ENCODE measurements at places on chromosomes 7 and 10.
A peak's percentile ranks its signal among the peaks of the same experiment; 100 is the strongest.

DNA sequence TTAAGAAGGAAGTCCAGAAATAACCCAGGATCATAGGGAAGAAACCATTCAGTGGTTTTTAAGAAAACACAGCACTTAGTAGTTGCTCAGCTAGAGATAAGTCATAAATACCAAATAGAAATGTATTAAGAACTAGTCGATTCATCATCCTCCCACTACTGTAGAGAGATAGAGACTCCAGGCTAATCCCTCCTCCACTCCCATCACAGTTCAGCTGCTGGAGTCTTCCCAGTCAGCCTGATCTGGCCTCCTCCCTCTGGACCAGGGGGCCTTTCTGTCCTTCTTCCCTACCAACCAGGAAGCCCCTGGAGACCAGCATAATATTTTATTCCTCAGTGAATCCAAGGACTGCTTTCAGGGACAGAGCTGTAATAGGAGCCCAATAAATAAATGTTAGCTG, 294.1 kb upstream of the YAE1 start:
- no peak for DNase-seq

GRCh38 chr10:72954230-72954595, 393 bp downstream of the PLA2G12B start:
- no peak for DNase-seq

- no peak for DNase-seq
Observed at GRCh38 chr10:87915406-87915805, 52.0 kb downstream of the PTEN start.

GRCh38 chr10:24894728-24895127, 57.7 kb downstream of the PRTFDC1 start:
- DNase-seq = no peak

DNA sequence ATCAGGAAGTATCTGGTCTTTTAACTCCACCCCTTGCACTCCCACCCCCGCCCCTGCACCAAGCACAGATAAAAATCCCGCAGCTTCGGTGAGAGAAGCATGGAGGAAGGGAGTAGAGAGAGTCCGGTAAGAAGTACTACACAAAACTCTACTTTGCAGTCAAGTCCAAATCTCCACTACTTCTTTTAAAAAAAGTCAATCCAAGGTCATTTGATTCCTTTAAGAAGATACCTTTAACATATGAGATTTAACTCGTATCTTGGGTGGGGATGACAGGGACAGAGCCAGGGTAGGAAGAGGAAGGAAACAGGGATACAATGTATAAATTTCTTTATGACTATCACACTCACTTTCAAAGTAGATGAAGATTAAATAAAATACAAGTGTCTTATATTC, 132.1 kb downstream of the NRBF2 start:
- DNase-seq = peak; percentile 14

DNA sequence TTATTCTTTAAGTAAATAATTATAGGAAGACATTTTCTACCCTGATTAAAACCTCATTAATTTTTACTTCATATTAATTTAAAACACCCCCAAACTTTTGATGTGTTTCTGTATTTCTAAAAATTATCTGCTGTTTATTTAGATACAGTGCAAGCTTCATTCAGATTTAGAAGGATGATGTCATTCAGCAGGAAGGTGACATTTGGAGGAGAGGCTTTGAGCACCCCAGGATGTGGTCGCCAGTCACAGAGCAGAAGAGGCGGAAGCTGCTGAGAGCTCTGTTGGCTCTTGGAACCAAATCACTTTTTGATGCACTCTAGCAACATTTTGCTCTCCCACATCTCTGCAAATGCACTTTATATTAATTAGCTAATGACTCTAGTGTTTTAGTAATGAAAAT, 233.9 kb upstream of the CACNA2D1 start:
- peak; percentile 40 for DNase-seq

GRCh38 chr7:151838861-151839381, 38.0 kb downstream of the PRKAG2 start:
- DNase-seq = no peak

GRCh38 chr7:100562195-100563099, 11.3 kb downstream of the SAP25 start:
- no peak for DNase-seq

- no peak for DNase-seq
Observed at GRCh38 chr7:108770981-108771745, 201.5 kb downstream of the DNAJB9 start.

DNA sequence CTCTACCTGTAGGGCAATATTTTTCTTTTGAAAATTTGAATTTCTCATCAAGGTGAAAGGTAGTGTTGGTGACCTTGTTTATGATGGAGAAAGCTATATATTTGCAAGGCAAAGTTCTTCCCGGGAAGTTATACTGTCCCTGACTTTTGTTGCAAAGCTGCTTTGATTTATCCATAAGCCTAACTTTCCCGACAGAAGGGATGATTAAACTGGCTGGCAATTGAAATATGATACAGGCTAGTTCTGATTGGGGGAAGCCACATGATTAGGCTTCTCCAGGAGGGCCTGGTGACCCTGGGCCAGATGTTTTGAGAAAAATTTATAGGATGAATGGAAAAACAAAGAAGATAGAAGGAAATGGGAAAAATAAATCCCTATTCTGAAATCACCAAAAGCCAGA, 215.5 kb downstream of the ACTR3B start:
- DNase-seq = no peak

DNA sequence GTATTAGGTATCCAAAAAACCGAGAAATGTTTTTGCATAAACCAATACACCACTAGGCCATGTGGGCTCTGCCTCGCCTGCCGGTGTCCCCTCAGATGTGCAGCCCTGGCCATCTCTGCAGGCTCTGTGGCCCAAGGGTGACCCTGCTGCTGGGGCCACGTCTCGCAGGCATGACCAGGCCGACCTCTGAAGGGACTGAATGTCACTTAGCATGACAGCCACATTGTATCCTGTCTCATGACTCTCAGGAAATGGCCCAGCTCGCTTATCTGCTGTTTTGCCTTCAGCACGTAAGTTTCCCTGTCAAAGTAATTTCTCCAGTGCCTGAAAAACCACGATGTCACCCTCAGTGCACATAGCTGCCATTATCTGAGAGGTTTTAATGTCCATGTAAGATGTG, 49.5 kb upstream of the ZNF32 start:
- DNase-seq = no peak

DNA sequence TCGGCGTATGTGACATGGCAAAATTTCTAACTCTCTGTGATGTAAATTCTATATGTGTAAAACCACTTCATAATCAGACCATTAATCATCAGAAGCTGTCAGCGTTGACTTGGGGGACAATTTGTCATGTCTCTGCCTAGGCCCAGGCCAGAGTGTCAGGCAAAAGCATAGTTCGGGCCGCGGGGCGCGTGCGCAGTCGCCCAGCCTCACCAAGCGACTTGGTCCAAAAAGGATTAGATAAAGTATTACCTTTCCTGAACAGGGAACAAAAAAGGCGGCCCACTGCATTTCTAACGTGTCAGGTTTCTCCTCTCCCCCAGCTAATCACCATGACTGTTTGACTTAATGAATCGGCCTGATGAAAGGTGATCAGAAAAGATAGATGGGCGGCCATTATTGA, 114.2 kb downstream of the EBF3 start:
- DNase-seq = no peak

- DNase-seq = no peak
Observed at GRCh38 chr10:21888959-21889358, 114.6 kb downstream of the DNAJC1 start.

DNA sequence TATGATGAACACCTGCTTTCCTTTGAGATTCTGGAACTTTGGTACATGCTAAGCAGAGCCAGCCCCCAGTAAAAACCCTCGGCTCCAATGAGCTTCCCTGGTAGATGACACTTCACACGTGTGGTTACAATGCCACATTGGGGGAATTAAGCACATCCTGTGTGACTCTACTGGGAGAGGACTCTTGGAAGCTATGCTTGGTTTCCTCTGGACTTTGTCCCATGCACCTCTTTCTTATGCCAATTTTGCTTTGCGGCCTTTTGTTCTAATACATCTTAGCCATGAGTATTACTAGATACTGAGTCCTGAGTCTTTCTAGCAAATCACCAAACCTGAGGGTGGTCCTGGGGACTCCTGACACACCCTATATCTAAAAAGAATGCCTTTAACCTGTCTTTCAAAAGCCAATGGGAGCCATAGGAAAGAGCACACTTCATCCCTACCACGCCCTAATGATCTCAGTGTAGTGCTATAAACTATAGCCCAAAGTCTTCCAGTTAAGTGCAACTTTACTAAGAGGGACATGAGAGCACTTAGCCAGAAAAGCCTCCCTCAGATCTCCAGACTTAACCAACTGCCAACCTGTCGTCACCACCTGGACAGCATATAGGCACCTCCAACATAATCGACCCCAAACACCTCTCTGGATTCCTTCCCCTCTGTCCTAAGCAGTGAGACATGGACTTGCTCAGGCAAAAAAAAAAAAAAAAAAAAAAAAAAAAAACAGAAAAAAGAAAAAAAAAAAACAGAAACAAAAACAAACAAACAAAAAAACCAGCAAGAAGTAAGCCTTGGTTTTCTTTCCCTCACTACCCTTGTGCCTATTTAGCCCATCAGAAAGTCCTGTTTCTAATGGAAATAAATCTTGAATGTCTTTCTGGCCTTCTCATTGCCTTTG, 37.4 kb downstream of the CCDC6 start:
- DNase-seq = no peak

- DNase-seq = no peak
Observed at GRCh38 chr7:116736927-116737715, 65.1 kb downstream of the MET start.

- DNase-seq = peak; percentile 63
Observed at GRCh38 chr10:124701435-124701834, 42.7 kb downstream of the FAM53B start.

DNA sequence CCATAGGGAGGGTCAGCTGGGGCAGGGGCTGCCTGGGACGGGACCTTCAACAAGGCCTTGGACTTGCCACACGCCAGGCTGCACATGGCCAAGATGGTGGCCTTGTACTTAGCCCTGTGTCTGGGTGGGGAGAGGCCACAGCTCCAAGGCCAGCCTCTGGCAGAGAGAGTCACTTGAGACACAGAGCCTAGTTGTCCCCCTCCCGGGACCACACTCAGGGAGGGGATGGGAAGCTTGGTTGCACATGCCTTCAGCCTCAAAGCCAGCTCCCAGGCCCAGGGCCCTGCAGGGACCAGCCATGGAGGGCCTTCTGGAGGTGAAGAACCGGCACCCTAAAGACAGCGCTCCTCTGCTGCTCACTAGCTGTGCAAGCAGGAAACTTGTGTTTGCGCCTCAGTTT, 16.7 kb downstream of the MMRN2 start:
- DNase-seq = no peak

DNA sequence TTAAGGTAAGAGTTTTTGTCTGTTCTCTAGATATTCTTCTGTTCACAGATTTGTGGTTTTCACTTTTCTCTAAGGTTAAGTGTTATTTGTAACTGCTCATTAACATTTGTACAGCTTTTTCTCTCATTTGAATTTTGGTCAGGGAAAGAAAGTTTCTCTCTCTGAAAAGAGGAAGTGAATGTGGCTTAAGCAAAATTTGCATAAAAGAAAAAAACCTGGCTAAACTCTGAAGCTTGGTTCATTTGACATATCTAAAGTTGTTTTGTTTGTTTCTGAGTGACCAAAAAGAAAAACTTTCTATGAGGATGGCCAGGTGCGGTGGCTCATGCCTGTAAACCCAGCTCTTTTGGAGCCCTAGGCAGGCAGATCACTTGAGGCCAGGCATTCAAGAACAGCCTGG, 22.0 kb upstream of the SLC26A4 start:
- no peak for DNase-seq

GRCh38 chr7:29207162-29207801, 12.7 kb downstream of the CHN2 start:
- DNase-seq = no peak

- DNase-seq = no peak
Observed at GRCh38 chr7:152709287-152710152, 33.6 kb upstream of the XRCC2 start.

DNA sequence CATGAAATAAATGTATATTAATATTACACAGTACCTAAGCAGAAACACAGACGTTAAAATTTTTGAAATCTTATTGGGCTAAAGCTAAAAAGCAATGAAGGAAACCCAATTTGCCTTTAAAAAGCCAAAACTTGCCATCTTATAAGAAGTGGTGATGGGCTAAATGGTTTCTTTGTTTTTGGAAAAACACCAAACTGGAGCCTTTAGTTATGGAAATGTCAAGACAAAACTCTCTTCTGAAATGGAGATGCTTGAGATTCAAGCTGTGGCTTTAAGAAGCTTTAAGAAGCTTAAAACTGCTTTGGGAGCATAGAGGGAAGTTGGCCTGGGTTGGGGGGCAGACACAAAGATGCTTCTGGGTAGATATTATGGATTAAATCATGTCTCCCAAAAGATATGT, 277.0 kb downstream of the GFRA1 start:
- no peak for DNase-seq

DNA sequence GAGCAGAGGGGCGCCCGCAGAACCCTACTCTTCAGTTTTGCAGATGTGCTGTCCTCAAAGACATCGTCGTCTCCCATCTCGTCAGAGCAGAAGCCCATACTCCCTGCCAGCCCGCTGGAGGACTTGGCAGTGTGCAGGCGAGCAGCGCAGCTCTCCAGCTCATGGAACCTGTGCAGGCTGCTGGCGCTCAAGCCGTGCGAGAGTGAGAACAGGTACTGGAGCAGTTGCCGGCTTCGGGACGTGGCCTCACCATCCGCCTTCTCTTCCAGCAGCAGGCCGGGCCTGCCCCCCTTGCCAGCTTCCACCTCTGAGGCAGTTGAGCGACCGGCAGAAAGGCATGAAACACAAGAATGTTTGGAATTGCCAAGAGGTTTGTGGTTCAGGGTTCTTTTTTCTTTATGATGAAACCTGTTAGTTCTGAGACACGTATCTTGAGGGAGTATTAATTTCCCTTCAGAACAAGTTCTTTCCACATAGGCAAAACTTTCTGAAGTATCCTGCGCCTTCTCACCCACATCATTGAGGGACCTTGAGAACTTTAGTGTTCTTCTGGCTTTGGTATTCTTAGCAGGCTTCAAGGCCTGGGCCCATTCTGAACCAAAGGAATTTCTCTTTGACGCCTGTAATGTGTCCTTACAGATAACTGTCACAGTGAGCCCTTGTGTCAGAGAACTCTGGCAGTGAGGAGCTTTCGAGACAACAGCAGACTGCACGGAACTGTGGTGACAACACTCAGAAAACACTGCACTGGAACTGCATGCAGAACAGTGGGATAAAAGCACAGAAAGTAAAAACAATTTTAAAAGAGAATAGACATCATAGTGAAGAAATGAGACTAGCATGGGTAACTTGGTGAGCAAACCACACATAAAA, 89.5 kb downstream of the ALOX5 start:
- no peak for DNase-seq

DNA sequence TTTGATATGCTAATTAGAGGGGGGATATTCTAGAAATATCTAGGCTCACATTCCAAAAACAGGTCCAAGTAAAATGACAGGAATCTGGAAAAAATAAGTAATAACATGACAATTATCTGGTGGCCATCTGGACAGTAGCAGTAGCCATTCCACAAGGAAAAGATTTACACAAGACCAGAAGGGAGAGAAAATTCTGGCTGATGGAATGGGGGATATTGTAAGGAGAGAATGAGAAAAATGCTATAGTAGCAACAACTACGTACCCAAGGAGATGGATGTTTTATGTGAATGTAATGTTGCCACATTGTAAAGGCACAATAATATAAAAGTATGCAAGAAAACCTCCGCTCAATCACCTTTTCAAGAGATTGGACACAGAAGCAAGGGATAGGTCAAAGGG, 5.4 kb downstream of the MYOF start:
- no peak for DNase-seq
